ENCODE measurements at places on chromosomes 11 and 22. TPM values are rescaled to one million over a fixed set of nuclear protein-coding genes. Genes with fewer than 3 reads are reported as not detected.

Gene TMPRSS13
- polyA plus RNA-seq, result 0.23 TPM

Gene BIK
- 0.28 TPM for polyA plus RNA-seq

Gene SLC22A25
- not detected for polyA plus RNA-seq

Gene WBP2NL
- not detected for polyA plus RNA-seq

Gene UBQLN3
- not detected for polyA plus RNA-seq

Gene NUDT22
- polyA plus RNA-seq, result 88.5 TPM

Gene MUC5B
- 0.04 TPM for polyA plus RNA-seq

Gene KRTAP5-2
- not detected for polyA plus RNA-seq

Gene FOLR2
- not detected for polyA plus RNA-seq

Gene SLC22A12
- polyA plus RNA-seq, result not detected

GRCh38 chr22:46439576-46440465 lies 97.6 kb downstream of the CELSR1 start:
- peak; percentile 20 for DNase-seq

- DNase-seq, result no peak
Measured at GRCh38 chr22:45934659-45935341, 42.2 kb downstream of the WNT7B start.

GRCh38 chr11:5383576-5383975 lies at the start of gene OR51M1:
TSS of gene OR51M1 (plus strand) at chr11:5383812. CDS start at chr11:5389399, 5,587 bp downstream.
- DNase-seq, result no peak

DNA sequence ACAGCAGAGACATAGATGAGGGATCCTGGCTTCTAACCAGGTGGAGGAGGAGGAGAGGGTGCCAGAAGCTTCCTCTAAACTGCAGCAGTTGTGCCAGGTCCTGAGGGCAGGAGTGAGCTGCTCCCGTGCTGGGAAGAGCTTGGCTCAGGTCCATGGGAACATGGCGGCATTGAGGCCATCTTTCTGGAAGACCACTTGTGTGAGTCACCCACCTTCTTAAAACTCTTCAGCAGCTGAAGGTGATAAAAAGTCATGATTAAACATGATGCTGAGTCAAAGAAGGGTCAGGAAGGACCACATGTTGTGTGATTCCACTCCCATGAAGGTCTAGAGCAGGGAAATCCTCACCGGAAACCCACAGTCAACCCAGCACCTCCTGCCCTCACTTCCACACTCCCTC lies 35.1 kb downstream of the LINC01488 start:
- DNase-seq, result no peak

DNA sequence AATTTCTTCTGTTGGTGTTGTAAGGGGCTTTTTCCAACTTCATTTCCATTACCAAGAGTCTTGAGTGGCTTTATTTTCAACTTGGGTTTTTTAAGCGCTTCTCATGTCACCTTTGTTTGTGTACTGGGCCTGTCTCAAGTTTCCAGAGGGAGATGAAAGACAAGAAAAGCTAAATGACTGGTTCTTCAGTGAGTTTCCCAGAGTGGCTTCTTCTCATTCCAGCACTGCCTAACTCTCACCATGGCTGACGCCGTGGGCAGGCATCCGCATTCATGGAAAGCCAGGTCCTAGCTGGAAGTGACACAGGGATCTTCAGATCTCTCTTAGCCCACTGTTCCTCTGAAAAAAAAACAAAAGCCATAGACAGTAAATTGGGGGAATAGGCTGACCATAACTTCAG lies 28.6 kb downstream of the MARK2 start:
- no peak for DNase-seq

- no peak for DNase-seq
Measured at GRCh38 chr11:9765320-9766101, 101.6 kb downstream of the SWAP70 start.

- DNase-seq, result no peak
Measured at GRCh38 chr11:43577566-43578264, 102.8 kb upstream of the HSD17B12 start.

- no peak for DNase-seq
Measured at GRCh38 chr11:3901249-3902025, 46.0 kb downstream of the STIM1 start.

- DNase-seq, result no peak
Measured at GRCh38 chr11:111399187-111400031, 20.3 kb upstream of the POU2AF1 start.

- peak; percentile 29 for DNase-seq
Measured at GRCh38 chr11:131038597-131038996, 122.3 kb upstream of the SNX19 start.

DNA sequence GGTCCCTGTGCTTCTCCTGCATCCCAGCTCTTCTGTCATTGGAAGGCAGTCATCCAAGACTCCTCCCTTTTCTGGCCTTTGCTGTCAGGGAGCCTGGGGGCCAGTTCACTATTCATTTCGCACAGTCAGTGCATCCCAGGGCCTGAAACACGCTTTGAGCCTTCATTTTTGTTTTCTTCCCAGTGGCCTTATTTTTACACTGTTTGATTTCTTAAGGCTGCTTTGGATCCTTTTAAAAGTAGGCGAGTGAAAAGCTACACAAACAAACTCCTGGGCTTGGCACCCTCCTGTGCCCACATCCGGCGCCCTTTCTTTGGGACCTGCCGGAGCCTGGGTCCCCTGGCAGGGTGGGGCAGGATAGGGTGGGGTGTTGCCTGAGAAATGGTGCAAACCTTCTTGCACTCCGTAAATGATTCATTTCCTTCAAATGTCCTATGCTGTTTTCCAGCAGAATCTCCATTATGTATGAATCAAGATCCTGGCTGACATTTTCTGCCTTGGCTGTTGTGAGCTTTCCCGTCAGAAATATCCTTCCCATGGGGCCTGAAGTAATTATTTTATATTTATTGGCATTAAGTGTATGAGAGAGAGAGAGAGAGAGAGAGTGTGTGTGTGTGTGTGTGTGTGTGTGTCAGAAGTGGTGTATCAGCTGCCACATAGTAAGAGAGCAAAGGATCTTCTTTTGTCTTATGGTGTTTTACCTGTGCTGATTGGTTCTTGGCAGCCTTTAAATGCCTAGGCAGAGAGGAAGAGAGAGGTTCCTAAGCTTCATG lies 45.6 kb downstream of the BCR start:
- no peak for DNase-seq

GRCh38 chr11:94762208-94762607 lies 5.9 kb upstream of the AMOTL1 start:
- DNase-seq, result no peak

GRCh38 chr11:5279471-5280090 lies 9.8 kb upstream of the HBE1 start:
- no peak for DNase-seq

DNA sequence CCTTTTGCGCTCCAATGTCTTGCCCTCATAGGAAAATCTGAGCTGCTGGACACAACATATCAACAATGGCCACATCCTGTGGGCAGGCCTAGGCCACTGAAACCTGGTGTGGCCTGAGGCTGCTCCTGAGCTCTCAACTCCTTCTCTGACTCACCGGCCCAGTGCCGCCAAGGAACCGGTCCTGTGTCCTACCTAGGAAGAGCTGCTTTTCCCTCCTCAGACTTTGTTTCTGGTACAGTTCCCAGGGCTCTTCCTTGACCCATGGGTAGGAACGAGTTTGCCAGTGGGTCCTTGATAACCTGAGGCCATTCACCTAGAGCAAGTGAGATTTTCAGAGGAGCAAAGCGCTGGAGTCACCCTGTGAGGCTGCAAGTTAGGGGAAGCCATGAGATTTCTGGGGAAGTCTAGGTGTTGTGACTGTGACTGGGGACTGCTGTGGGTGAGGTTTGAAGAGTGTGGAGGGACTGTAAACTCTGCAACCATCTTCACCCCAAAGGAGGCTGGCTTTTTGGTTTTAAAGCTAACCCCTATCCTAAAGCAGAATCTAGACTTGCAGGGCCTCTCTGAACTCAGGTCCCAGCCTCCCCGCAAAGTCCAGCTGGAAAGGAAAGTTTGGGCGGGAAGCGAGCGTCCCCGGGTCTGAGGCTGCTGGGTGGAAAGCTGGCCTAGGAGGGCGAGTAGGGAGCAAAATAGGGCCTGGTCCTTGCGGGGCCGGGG lies 12.0 kb upstream of the PAX6 start:
- DNase-seq, result no peak

DNA sequence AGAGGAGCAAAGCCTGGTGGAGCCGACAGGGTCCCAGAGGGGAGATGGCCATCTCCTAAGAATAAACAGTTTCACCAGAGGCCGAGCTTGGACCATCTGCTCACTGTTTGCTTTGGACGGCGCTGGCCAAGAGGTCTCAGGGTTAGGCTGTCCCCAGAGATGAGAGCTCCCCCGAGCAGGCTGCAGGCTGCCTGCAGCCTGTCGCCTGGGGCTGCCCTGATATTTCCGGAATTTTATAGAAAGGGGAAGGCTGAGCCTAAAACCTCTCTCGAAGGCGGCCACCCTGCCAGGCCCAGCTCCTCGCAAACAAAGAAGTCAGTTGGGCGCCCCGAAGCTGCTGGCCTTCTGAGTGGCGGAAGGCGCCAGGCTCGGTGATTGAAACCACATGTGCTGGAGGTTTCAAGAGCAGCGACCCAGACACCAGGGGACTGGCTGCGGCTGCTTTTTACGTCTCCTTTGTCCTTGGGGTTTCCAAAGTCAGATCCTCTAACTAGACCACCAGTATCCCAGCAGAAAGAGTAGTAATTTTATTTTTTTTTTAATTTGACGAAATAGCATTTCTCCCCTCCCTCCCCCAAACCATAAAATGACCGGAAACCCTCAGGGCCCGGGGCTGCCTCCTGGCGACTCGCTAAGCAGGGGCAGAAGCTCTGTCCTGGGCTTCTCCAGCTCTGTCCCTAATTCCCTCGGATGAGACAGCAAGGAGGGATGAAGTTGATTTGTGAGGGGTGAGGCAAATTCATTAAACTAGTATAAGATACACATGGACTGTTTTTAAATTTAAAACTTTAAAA lies 57.4 kb downstream of the CLMP start:
- no peak for DNase-seq

DNA sequence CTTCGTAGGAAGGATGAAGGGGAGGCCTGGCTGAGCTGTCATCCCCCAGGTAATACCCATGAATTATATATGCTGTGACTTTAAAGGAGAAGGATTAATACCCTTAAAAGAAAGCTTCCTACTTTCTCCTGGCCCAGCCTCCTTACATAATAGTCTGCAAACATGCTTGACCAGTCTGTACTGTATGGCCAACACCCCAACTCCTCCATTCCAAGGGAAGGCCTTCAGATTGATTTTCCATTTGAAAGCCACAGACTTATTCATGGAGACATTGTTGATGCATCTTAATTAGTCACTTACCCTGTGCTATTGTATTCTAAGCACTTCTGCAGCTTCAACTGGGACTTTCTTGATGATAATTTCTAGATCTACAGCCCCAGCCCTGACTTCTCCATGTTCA lies 2.0 kb downstream of the PAAF1 start:
- DNase-seq, result no peak

GRCh38 chr22:29790061-29790460 lies 22.9 kb downstream of the UQCR10 start:
- no peak for DNase-seq

GRCh38 chr11:93051186-93051585 lies 81.7 kb downstream of the MTNR1B start:
- DNase-seq, result no peak

DNA sequence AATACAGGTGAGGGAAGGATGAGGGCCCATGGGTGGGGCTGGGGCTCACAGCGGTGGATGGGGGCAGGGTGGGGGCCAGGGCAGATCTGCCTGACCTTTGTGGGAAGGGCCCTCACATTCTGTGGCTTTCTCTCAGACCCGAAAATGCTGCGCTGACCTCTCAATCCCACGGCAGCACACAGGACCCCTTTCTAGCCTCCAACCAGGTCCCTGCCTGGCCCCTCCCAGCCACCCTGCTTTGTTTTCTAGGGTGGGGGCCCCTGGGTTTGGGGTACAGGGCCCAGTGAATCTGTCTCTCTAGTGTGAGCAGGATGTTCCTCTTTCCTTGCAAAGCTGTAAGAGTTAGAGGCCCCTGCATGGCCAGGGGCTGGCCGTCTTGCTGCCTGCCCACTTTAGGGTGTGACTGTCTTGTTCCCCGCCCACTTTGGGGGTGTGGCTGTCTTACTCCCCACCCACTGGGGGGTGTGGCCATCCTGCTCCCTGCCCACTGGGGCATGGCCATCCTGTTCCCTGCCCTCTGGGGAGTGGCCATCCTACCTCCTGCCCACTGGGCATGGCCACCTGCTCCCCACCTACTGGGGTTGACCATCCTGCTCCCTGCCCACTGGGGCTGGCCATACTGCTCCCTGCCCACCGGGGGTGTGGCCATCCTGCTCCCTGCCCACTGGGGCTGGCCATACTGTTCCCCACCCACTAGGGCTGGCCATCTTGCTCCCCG lies 11.5 kb downstream of the PARVG start:
- DNase-seq, result peak; percentile 83

GRCh38 chr11:26867286-26867685 lies 126.6 kb upstream of the FIBIN start:
- no peak for DNase-seq

DNA sequence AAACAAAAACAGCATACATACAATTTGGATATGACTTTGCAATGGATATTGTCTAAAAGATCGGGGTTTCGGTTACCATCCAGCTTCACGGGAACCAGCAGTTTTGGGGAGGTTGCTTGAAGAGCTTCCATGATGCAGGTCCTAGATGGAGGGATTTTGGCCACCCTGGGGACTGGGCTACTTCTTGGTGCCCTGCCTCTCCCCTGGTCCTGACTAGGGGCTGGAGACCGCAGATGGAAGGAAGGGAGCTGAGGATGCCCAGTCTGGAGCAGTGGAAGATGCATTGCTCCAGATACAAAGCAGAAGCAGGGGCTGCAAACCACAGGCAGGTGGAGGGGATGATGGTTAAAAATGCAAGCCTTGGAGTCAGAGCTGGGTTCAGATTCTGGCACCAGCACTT lies 13.5 kb downstream of the SOX10 start:
- DNase-seq, result no peak

DNA sequence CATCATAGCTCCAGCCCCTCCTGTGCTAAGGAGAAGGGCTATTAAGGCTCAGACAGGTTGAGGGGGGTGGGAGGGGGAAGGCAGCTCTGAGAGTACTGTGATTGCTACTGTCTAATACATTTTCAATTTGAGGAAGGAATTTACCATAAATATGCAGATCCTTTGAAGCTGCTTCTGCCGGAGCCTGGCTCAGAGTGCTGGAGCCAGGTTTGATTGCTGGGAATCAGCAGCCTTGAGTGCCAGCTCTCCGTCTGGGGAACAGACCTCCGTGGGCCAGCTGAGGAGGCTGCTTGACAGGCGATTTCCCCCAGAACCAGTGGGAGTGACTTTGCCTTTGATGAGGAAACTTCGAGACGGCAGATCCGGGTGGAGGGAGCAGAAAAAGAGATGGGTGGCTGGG lies 141.7 kb upstream of the TBCEL start:
- no peak for DNase-seq

DNA sequence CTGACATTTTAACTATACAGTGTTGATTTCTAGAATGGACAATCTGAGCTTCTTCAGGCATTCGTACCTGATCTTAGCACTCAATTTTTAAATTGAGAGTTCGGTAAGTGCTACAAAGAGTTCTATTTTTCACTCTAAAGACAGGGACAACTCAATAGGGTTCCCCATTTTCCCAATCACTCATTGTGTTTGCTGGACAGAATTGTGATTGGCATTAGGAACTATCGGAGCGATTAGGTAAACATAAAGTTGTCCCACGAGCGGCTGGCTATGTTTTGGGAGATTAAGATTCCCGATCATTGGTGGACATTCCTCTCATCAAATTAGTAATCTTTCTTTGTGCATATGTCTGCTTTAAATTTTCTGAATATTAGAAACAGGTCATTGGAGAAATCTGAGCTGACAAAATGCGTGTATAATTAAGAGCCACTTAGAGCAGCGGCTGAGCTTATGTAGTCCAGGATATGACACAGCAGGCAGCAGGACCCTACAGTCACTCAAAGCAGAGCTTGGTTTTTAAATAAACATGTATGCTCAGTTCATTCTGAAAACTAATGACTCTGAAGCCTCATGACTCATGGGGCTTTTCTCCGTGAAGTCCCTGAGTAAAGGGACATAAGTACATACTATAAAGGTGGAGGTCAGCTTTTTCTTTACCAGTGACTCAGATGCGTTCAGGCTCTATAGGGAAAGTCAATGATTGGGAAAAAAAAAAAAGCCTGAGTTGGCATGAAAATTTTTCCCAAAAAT lies 109.4 kb downstream of the GRIA4 start:
- DNase-seq, result no peak
